ENCODE measurements at places on chromosomes 5 and 9.

GRCh38 chr5:132003982-132004381 is 7.5 kb downstream of the ACSL6 start:
- no peak for DNase-seq

GRCh38 chr5:39674209-39675082 is 249.7 kb upstream of the DAB2 start:
- DNase-seq = no peak

GRCh38 chr5:36841677-36842076 is 34.9 kb upstream of the NIPBL start:
- DNase-seq = no peak

- DNase-seq = no peak
Observed at GRCh38 chr5:124651663-124652513, 94.6 kb downstream of the ZNF608 start.

DNA sequence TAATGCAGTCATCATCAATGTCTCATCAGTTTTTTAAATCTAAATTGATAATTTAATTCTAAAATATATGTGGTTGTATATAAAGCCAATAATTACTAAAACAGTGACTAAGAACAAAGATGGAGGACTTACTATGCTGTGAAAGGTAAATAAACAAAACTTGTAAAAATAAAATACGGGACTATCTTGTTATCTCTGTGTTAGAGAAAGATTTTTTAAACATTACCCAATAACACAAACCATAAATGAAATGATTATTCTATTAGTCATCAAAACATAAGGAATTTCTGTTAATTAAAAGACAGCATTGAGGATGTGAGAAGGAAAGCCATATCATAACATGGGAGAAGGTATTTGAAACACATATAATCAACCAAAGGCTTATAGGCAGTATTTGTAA is 226.2 kb upstream of the SMC2 start:
- no peak for DNase-seq

- no peak for DNase-seq
Observed at GRCh38 chr5:66273121-66273520, 129.0 kb downstream of the SREK1 start.

GRCh38 chr5:110854200-110854599 is 115.4 kb downstream of the SLC25A46 start:
- DNase-seq = no peak

GRCh38 chr9:108290839-108291585 is 564.8 kb downstream of the ACTL7B start:
- DNase-seq = no peak

- no peak for DNase-seq
Observed at GRCh38 chr5:162721125-162721524, 653.6 kb downstream of the GABRG2 start.

GRCh38 chr9:88310310-88310980 is 77.8 kb upstream of the SPIN1 start:
- DNase-seq = no peak

- no peak for DNase-seq
Observed at GRCh38 chr5:106290841-106291240, 1379.9 kb downstream of the EFNA5 start.

GRCh38 chr5:9370256-9370655 is 175.6 kb downstream of the SEMA5A start:
- DNase-seq = no peak

DNA sequence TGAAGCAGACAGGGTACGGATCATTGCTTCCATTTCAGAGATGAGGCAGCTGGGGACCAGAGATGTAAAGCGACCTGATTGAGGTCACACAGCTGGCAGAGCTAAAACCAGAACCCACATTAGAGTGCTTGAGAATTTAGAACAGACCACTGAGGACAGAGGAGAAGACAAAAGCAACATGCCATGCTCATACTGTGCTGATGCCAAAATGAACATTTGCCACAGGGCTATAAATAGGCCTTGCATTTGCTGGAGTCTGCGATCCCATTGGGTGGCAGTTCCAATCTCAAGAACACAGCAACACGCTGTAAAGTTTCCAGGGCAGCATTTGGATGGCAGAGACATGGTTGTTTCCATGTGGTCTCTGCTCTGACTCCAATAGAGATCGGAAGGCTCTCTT is 222.4 kb upstream of the TBC1D2 start:
- DNase-seq = no peak

- peak; percentile 30 for DNase-seq
Observed at GRCh38 chr5:50751064-50751657, 84.7 kb downstream of the PARP8 start.

- DNase-seq = no peak
Observed at GRCh38 chr9:84589542-84589941, 80.0 kb upstream of the NTRK2 start.

DNA sequence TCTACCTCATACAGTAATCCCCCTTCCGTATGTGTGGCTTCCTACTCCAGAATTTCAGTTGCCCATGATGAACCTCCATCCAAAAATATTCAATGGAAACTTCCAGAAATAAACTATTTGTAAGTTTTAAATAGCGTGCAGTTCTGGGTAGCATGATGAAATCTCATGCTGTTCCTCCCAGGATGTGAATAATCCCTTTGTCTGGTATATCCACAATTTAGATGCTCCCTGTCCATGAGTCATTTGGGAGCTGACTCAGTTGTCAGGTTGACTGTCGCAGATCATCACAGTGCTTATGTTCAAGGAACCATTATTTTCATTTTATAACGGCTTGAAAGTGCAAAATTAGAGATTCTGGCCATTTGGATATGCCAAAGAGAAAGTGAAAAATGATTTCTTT is 290.1 kb upstream of the CDH9 start:
- peak; percentile 78 for DNase-seq

DNA sequence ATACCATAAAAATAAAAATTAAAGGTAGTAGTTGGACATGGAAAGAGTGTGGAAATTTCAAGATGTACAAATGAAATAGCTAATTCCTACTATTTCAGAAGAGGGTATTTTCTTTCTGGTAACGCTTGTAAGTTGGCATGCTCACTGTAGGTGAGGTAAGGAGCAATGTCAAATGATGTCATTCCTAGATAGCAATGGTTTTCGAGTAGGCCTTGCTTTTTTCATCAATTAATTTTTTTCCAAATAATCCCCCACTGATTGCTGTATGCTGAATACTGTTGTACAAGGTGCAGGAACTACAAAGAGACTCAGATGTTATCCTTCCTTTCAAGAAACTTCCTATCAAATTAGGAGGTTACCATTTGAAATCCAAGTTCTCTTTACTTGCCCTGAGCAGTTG is 928 bp upstream of the SELENOP start:
- DNase-seq = no peak

DNA sequence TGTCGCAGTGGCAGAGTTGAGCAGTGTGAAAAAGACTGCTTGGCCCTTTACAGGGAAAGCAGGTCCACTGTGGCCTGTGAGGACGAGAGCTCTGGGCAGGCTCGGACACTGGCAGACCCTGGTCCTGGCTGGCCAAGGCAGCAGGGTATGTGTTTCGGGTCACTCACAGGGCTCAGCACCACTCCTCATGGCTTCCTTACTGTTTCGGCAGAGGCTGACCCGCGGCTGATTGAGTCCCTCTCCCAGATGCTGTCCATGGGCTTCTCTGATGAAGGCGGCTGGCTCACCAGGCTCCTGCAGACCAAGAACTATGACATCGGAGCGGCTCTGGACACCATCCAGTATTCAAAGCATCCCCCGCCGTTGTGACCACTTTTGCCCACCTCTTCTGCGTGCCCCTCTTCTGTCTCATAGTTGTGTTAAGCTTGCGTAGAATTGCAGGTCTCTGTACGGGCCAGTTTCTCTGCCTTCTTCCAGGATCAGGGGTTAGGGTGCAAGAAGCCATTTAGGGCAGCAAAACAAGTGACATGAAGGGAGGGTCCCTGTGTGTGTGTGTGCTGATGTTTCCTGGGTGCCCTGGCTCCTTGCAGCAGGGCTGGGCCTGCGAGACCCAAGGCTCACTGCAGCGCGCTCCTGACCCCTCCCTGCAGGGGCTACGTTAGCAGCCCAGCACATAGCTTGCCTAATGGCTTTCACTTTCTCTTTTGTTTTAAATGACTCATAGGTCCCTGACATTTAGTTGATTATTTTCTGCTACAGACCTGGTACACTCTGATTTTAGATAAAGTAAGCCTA is 15.7 kb downstream of the SQSTM1 start:
- no peak for DNase-seq

- no peak for DNase-seq
Observed at GRCh38 chr5:16461782-16462181, 3.8 kb downstream of the ZNF622 start.

- no peak for DNase-seq
Observed at GRCh38 chr9:95552814-95553546, 36.2 kb upstream of the PTCH1 start.

- DNase-seq = no peak
Observed at GRCh38 chr5:35847491-35847890, 9.2 kb upstream of the IL7R start.

DNA sequence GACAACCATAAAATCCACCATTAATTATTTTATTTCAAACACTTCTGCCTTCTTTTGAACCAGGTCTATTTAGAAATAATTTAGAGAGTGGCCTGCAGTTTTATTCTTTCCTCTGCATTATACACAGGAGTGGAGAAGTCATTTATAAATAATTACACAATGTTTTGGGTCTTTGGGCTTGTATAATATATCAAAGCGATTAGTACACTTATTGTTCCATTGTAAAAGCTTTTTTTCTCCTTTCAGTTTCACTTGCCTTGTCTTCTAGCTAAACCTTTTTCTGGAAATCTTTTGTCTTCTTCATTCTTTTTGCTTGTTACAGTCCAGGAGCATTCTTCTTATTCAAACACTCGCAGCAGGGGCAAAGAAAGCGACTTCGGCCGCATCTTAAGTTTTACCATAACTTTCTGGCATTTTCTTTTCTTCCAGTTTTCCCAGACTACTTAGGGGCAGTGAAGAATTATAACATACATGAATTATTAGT is 7.3 kb upstream of the NEUROG1 start:
- no peak for DNase-seq

GRCh38 chr5:73061593-73061992 is 58.8 kb upstream of the TMEM171 start:
- DNase-seq = no peak

GRCh38 chr5:45609661-45610060 is 86.5 kb downstream of the HCN1 start:
- no peak for DNase-seq

- no peak for DNase-seq
Observed at GRCh38 chr5:64632251-64632650, 58.1 kb upstream of the SHISAL2B start.

DNA sequence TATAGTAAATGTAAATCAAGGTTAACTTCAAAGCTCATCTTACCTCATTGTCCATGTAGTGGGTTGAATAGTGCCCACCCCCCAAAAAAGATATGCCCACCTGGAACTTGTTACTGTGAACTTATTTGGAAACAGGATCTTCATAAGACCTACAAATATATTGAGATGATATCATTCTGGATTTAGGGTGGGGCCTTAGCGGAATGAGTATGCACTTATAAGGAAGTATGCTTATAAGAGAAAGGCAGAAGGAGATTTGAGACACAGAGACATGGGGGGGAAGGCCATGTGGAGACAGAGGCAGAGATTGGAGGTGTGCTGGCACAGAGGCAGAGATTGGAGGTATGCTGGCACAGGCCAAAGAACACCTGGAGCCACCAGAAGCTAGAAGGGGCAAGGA is 2.6 kb upstream of the PRRC1 start:
- DNase-seq = no peak

DNA sequence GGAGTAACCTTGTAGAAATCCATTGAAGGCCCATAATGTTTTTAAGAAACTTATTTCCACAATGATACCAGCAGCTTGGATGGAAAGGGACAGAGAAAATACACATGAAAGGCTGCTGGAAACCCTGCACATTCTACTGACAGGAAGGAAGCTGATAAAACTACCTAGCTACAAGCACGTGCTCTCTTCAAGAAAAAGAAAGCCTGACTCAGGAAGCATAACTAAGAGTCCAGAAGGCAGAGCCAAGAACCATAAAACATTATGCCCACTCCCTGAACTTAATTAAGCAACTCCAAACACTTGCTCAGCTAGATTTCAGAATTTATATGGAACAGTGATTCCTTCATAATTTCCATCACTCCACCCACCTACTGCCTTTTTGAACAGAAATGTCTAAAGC is 430.8 kb downstream of the SEMA5A start:
- no peak for DNase-seq

DNA sequence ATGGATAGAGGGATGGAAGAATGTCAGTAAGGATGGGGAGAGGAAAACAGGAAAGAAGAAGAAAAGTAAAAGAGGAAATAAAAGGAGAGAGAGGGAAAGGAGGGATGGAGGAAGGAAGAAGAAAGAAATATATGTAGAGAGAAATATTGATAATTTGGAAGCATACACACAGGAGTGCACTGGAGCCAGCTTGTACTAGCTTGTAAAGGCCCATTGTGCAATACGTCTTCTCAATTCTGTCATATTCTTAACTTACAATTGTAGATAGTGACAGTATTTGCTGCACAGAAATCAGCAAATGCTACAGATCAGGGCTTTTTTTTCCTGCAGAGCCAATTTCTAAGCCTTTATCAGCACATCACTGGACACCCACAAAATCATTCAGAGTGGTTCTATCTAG is 458.8 kb upstream of the WWC1 start:
- no peak for DNase-seq

GRCh38 chr9:5441043-5441442 is 3.3 kb upstream of the PLGRKT start:
- peak; percentile 6 for DNase-seq

DNA sequence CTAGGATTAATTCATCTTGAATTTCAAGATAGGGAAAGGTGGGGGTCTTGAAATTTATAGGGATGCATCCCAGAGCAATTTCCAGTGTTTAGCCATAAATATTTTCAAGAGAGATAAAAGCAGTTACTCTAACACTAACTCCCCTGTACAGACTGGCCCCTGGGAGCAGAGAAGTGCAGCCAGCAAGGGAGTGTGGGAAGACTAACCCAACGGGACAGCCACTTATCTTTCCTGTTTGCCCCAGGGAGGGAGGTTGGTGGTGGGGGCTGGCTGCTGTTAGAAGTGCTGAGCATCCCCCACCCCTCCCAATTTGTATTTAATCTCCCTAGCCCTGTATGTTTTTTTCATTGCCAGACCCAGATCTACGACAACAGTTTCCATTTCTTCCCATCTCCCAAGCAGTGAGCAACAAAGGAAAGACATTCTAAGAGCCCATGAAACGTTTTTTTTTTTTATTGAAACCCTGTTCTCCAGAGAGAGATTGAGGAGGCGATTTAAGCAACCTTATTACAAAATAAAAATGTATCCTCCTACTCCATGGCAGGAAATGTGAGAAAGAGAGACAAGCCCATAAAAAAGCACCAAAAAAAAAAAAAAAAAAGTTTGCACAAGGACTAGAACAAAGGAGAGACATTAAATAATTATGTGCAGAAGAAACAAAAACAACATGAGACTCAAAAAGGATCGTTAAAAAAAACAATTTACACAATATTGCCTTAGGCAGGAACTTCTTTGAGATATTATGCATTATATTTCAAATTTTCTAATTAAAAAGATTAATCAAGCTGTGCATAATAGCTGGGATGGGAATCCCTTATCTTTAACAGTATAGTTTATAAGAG is 343.4 kb downstream of the ARHGEF28 start:
- no peak for DNase-seq

GRCh38 chr9:98750364-98751060 is 41.8 kb upstream of the GABBR2 start:
- no peak for DNase-seq
